Activated T-helper 1 cell treated with anti-CD3 and anti-CD28 coated beads, Interleukin-12 subunit alpha, Interleukin-12 subunit beta, Interleukin-2, Interleukin-4 antibody, amounts not matched to agents 30 ng/mL and 10 ng/mL and 1 ng/mL, durations not matched to agents 14 hours and 24 hours and 36 hours (primary cell): ENCODE measurements at places on chromosomes 6 and 20.

DNA sequence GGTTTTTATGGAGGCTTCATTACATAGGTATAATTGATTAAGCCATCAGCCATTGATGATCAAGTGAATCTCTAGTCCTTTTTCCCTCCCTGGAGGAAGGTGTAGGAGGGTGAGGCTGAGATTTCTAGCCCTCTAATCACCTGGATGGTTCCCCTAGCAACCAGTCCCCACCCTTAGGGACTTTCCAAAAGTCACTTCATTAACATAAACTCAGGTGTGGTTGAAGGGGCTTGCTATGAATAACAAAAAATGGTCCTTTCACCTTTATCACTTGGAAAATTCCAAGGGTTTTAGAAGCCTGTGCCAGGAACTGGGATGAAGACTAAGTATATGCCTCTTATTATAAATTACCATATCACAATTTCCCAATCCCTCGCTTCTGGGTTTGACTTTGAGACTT, 40.4 kb downstream of the SMPDL3A start:
- H3K27ac ChIP-seq, result no peak overlapping the region
- no peaks in the 10 kb centered on the region for H3K36me3 ChIP-seq
- no peak for DNase-seq
- H3K4me1 ChIP-seq, result no peaks in the 10 kb centered on the region
- peaks cover 11% of the 10 kb centered on the region for H3K27me3 ChIP-seq

GRCh38 chr6:86856937-86857563, 80.3 kb upstream of the HTR1E start:
- no peak for DNase-seq
- no peaks in the 10 kb centered on the region for H3K27me3 ChIP-seq
- no peaks in the 10 kb centered on the region for H3K4me1 ChIP-seq
- no peak overlapping the region for H3K27ac ChIP-seq
- no peaks in the 10 kb centered on the region for H3K36me3 ChIP-seq

DNA sequence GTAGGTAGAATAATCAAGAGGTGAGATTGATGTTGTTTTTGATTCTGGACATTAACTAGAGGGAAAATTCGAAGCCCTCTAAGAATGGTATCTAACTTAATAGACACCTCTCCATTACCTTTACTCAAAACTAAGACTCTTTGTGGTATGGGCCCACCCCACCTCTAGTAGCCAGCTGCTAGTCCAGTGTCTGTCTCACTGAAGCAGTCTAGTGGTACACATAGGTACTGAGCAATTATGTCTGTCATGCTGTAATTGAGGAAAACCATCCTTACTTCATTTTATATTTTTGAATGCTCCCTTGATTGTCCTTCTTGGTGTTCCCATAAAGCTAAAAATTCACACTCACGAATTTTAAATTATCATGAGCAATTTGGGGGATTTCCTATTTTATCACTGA, 290.7 kb downstream of the ARHGAP18 start:
- DNase-seq, result no peak
- no peaks in the 10 kb centered on the region for H3K4me1 ChIP-seq
- H3K27me3 ChIP-seq, result no peaks in the 10 kb centered on the region
- H3K27ac ChIP-seq, result no peak overlapping the region
- no peaks in the 10 kb centered on the region for H3K36me3 ChIP-seq

- no peak overlapping the region for H3K27ac ChIP-seq
- H3K4me1 ChIP-seq, result peaks cover 17% of the 10 kb centered on the region
- H3K36me3 ChIP-seq, result no peaks in the 10 kb centered on the region
- H3K4me3 ChIP-seq, result no peak overlapping the region
- no peak for DNase-seq
Observed at GRCh38 chr6:71284785-71285184, 3.8 kb upstream of the OGFRL1 start.

GRCh38 chr6:155194399-155194798, 69.4 kb upstream of the CLDN20 start:
- no peak overlapping the region for H3K27ac ChIP-seq
- H3K36me3 ChIP-seq, result peaks cover 43% of the 10 kb centered on the region
- H3K4me1 ChIP-seq, result peaks cover 18% of the 10 kb centered on the region
- H3K4me3 ChIP-seq, result no peak overlapping the region
- no peak for DNase-seq

GRCh38 chr6:31401403-31401802, 2.0 kb upstream of the MICA start:
- H3K27me3 ChIP-seq, result peaks cover 2% of the 10 kb centered on the region
- peaks cover 44% of the 10 kb centered on the region for H3K4me1 ChIP-seq
- no peak for DNase-seq
- peak overlapping the region; percentile 84 for H3K4me3 ChIP-seq
- peaks cover 2% of the 10 kb centered on the region for H3K36me3 ChIP-seq
- peak overlapping the region; percentile 91 for H3K27ac ChIP-seq

- H3K4me1 ChIP-seq, result peaks cover 10% of the 10 kb centered on the region
- no peak overlapping the region for H3K27ac ChIP-seq
- H3K36me3 ChIP-seq, result peaks cover 5% of the 10 kb centered on the region
- no peak for DNase-seq
- no peak overlapping the region for H3K4me3 ChIP-seq
Observed at GRCh38 chr6:28742668-28743270, 181.0 kb downstream of the TRIM27 start.

DNA sequence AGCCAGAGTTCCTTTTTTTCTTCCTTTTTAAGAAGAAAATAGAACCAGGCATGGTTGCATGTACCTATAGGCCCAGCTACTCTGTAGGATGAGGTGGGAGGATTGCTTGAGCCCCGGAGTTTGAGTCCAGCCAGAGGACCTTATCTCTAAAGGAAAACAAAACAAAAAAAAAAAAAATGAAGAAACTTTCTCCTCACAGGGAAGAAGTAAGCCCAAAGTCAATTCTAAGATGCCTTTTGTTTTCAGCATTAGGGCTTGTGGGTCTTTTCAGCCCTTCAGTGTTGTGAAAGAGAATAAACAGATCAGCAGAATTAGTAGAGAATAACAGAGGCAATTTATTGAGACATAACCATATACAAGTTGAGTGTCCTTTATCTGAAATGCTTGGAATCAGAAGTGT, 26.8 kb downstream of the ZNF451 start:
- no peak for DNase-seq
- peaks cover 7% of the 10 kb centered on the region for H3K4me1 ChIP-seq
- no peaks in the 10 kb centered on the region for H3K27me3 ChIP-seq
- peaks cover 25% of the 10 kb centered on the region for H3K36me3 ChIP-seq
- H3K4me3 ChIP-seq, result no peak overlapping the region
- H3K27ac ChIP-seq, result no peak overlapping the region

DNA sequence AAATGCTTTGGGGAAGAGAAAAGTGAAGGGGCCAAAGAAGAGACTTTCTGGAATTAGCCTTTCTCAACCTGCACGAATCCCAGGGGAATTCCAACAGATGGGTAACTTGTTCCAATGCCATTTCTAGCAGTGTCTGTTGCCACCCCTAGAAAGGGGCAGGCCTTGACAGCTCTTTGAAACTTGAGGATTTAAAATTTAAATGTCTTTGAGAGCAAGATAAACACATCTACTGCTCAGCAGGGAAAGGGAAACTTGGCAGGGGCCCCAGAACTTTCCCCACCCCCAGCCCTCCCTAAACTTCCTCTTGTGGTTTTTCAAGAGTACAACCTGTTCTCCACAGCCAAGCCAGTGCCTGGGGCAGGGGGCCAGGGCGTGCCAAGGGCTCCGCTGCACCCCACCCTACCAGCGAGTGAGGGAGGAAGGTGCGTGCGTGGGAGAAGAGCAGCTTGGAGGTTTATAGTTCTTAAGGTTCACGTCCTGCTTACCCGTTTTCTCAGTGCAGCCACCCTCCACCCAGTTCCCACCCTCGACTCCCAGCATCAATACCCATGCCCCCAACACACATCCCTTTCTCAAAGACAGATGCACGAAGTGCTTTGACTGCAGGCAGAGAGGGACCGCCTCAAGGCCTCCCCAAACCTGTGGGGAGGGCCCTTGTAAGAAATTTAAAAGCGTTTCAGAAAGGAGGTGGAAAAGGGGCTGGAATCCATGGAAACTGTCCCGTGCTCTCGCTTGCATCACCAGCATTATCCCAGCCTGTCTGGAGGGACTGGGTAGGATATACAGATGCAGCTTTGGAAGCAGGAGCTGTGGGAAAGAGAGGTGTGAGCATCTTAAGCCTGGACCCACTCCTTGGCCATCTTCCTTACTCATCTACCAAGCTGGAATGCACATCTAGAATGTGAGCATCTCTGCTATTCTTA, 4.5 kb upstream of the TAF8 start:
- peak overlapping the region; percentile 85 for H3K27ac ChIP-seq
- DNase-seq, result peak; percentile 51
- H3K27me3 ChIP-seq, result no peaks in the 10 kb centered on the region
- H3K4me1 ChIP-seq, result peaks cover 80% of the 10 kb centered on the region
